ENCODE measurements at places on chromosomes 5 and 9.

- no peak for DNase-seq
Observed at GRCh38 chr9:38162332-38163211, 93.5 kb upstream of the SHB start.

DNA sequence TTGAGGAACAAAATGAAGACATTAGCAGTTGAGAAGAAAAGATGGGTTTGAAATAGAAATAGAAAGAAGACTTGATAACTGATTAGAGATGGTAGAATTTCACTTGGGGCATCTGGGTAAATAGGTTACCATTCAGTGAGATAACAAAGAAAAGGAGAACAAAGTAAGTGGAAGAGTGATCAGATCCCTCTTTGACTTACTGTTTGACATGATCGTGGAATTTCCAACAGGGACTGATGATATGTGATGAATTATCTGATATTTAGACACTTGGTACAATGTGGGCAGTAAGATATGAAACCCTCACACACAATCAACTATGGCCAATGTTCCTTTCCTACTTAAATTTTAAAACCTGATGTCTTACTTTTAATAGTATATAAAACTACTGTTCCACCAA lies 70.1 kb upstream of the STARD4 start:
- DNase-seq: no peak

GRCh38 chr9:33103501-33104281 lies 27.2 kb upstream of the SMU1 start:
- no peak for DNase-seq

DNA sequence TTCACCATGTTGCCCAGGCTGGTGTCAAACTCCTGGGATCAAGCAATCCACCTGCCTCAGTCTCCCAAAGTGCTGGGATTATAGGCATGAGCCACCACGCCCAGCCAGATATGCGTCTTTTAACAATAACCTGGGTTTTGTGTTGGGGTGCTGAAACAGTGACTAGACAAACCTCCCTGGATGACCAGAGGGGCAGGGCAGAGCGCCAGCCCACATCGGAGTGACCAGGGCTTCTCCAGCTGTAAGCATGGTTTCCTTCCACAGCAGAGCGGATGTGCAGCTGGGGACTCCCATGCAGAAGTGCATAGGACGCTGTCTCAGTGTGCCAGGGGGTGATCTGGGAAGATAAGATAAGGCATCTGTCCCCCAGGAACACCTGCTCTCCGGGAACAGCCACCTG lies 244.9 kb downstream of the IRX2 start:
- DNase-seq: no peak

DNA sequence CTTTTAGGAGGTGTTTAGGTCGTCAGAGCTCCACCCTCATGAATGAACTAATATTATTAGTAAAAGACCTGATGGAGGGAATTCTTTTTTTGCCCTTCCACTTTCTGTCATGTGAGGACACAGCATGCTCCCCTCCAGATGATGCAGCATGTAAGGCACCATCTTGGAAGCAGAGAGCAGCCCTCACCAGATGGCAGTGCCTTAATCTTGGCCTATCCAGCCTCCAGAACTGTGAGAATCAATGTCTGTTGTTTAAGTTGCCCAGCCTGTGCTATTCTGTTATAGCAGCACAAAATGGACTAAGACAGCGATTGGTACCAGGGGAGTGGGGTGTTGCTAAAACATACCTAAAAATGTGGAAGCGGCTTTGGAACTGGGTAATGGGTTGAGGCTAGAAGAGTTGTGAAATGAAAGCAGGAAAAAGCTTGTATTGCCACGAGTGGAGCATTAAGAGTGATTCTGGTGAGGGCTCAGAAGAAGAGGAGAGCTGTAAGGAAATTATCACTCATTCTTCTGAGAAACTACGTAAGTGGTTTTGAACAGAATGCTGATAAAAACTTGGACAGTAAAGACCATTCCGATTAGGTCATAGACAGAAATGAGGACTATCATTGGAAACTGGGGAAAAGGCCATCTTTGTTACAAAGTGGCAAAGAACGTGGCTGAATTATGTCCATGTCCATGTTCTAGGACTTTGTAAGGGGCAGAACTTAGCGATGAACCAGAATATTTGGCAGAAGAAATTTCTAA lies 28.6 kb downstream of the PTPDC1 start:
- no peak for DNase-seq

DNA sequence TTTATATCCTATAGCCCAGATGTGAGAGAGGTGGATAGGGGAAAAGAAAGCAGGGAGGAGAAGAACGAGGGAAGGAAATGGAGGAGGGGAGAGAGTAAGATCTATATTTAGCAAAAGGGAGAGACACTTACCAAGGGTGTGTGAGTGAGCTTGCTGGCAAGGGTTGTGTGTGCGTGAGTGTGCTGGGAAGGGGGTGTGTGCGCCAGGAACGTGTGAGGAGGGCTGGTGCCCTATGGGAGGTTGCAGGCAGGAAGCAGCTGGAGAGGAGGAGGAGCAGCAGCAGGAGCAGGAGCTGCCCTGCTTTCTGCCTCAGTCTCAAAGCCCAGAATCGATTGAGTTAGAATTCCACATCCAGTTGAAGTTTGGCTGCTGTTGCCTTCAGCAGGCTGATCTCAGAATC lies 148.3 kb upstream of the RUSC2 start:
- no peak for DNase-seq

GRCh38 chr5:100856462-100856861 lies 46.6 kb downstream of the ST8SIA4 start:
- no peak for DNase-seq

GRCh38 chr5:78926252-78926651 lies 58.9 kb downstream of the ARSB start:
- DNase-seq: no peak

DNA sequence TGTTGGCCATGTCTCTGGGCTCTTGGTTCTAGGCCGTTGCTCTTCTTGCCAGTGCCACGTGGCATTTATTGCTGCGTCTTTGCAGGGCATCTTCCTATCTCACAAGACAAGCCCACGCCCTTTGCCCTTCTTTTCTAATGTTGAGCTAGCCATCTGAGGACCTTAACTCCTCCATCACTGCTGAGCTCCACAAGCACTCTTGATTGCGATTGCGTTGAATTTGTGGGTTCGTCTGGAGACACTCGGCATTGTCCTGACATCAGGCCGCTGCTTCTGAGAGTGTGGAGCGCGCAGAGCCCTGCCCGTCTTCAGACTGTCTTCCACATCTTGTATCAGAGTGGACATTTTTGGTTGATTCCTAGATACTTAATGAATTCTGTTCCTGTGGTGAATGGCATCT lies 14.5 kb upstream of the FCN1 start:
- no peak for DNase-seq

GRCh38 chr5:38448568-38449350 lies 107.7 kb downstream of the LIFR start:
- DNase-seq: no peak

DNA sequence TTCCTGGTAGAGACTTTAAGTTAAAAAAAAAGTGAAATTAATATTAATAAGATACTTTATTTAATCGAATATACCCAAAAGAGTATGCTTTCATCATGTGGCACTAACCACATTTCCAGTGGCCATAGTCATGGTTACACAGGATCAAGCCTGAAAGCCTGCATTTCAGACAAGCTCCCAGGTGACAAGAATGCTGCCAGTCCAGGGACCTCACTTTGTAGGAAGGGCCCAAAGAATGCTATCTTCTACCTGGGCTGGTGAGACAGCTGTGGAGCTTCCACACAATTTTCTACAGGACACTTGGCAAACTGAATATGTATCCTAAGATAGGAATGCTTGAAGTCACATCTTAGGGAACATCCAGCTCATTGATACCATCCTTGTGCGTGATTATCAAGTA lies 203.8 kb downstream of the AUH start:
- no peak for DNase-seq

GRCh38 chr9:76585487-76586389 lies 126.8 kb downstream of the GCNT1 start:
- no peak for DNase-seq

- no peak for DNase-seq
Observed at GRCh38 chr5:119341452-119342349, 14.1 kb upstream of the TNFAIP8 start.

GRCh38 chr9:113361304-113362018 lies 12.1 kb downstream of the BSPRY start:
- DNase-seq: no peak

- no peak for DNase-seq
Observed at GRCh38 chr9:15670246-15670645, 117.4 kb downstream of the CCDC171 start.

GRCh38 chr9:109781086-109781485 lies 1.1 kb downstream of the PALM2AKAP2 start:
- no peak for DNase-seq

DNA sequence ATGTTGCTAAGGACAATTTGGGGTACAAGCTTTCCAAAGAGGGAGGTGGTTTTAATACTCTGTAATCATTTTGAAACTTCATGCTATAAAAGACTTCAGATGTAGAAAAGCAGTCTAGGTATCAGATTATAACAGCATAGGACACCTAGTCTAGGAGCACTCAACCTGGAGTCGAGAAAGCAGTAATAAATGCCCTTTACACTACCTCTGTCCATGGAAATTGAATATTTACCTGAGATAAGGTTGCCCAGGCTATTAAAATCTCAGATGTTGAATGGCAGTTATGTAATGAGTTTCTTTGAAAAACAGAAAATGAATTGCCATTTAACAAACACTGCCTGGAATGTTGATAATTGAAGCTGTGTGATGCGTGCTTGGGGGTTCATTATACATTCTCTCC lies 561.8 kb upstream of the DMAC1 start:
- DNase-seq: no peak

GRCh38 chr9:95513711-95514110 lies 3.1 kb downstream of the PTCH1 start:
- no peak for DNase-seq

Measured in CD4-positive, alpha-beta T cell treated with Interleukin-4 for 4 hours (primary cell).